Activated gamma-delta T cell treated with anti-CD3 and anti-CD28 coated beads, Interleukin-2, amount 50 U/mL, for 16 hours (primary cell): ENCODE measurements at places on chromosomes 6 and 20.

- DNase-seq, result no peak
Observed at GRCh38 chr6:150494241-150494640, 105.4 kb upstream of the PLEKHG1 start.

GRCh38 chr20:49398401-49399144, 83.9 kb downstream of the KCNB1 start:
- no peak for DNase-seq

- no peak for DNase-seq
Observed at GRCh38 chr6:53938810-53939209, 144.0 kb downstream of the LRRC1 start.

GRCh38 chr6:132261354-132261753, 139.9 kb downstream of the MOXD1 start:
- no peak for DNase-seq

GRCh38 chr6:124445581-124445980, 516.7 kb upstream of the RNF217 start:
- DNase-seq, result no peak

GRCh38 chr6:84877515-84878210, 113.3 kb upstream of the TBX18 start:
- DNase-seq, result no peak

DNA sequence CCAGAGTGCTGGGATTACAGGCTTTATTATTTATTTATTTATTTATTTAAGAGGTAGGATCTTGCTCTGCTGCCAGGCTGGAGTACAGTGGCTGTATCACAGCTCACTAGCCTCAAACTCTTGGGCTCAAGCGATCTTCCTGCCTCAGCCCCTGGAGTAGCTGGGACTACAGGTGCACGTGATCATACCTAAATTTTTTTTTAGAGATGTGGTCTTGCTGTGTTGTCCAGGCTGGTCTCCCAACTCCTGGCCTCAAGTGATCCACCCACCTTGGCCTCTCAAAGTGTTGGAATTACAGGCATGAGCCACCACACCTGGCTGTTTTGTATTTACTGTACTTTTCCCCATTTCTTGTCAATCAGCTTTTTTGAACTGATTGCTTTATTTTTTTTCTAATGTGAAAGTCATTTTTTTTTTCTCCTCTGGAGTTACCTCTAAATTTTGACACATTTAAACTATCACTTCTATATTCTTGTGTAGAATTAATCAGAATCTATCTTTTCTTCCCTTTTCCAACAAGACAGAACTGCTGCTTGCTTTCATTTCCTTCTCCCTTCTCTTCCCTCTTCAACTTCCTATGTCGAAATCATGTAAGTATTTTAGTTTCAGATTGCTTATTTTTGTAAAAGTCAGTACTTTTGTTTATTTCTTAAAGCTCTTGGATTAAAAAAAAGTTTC, 12.0 kb downstream of the PANK2 start:
- DNase-seq, result no peak

- no peak for DNase-seq
Observed at GRCh38 chr6:95232446-95232845, 344.9 kb upstream of the MANEA start.

DNA sequence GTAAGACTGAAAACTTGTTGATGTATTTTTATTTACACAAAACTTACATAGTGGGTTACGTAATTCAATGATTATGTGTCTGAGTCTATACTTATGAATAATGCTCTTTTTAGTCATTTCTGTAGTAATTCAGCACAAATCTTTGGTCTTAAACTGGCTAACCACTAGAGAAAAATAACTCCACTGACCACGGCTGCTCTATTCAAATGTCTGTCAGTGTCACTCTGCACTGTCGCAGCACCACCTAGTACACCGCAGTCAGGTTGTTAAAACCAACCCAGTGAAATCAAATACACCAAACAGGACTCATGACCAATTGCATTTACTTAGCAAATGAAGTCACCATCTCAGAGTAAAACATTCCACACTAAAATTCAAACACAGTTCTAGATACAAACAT, 93.5 kb upstream of the CCDC28A start:
- DNase-seq, result no peak

- no peak for DNase-seq
Observed at GRCh38 chr6:1612974-1613306, 3.2 kb downstream of the FOXC1 start.

- no peak for DNase-seq
Observed at GRCh38 chr20:32470025-32470861, 112.1 kb downstream of the ASXL1 start.
